T-helper 17 cell (primary cell): ENCODE measurements at places on chromosomes 4 and X.

GRCh38 chrX:3046253-3047240 is 5.3 kb downstream of the ARSF start:
- no peak for DNase-seq

DNA sequence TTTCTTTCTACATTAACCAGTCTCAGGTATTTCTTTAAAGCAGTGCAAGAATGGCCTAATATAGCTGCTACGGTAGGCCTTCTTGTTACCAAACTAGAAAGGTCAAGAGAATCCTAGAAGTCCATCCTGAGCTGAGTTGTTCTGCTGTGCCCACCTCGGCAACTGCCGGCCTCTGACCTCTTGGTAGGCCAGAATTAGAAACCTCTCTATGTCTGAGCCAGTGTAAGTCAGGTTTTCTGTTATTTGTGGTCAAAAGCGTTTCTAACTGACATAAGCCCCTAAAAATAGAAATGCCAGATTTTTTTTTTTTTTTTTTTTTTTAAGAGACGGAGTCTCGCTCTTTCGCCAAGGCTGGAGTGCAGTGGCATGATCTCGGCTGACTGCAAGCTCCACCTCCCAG is 43.1 kb downstream of the SOWAHB start:
- no peak for DNase-seq

DNA sequence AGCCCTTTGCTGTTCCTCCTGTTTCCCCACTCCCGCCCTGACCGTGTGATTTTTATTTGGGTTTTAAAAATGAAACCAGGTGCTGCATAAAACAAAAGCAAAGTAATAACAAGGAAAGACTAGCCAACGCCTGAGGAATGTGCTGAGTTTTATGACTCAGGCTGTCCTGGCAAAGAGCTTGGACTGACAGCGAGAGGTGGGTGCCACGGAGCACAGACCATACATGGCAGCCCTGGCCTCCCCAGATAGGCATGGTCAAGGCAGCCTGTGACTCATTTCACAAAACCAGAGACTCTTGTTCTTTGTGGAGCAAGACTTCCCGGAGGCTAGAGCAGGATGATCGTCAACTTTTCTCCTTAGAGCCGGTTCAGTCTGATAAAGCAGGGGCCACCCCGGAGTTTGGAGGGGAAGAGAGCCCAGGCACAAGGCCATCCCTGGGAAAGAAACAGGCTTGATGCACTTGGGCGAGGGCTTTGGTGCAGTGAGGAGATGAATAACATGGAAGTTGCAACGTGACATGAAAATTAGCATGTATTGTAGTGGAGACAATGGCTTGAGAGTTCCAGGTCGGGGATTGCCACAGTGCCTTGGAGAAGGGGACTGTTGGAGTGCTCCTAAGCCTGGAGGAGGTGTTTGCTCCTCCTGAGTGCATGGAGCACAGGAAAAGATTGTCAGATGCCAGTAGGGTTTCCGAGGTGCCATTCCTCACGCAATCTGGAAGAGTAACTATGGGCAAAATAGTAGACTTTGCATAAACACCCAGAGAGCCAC is 54.8 kb downstream of the C4orf51 start:
- DNase-seq: no peak

DNA sequence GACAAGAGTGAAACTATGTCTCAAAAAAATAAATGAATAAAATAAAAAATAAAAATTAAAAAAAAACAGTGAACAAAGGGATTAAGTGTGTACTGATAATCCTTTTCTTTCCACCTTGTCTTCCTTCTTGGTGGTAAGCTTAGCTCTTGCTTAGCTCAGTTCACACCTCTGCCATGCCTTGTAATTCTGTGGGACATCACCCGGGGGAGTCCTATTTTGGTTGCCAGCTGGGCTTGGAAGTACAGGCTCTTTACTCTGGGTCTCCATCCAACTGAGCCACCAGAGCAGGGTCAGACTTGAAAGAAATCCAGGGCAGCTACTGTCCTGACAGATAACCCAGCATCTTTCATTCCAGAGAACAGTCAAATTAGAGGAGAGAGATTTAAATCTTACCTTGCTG is 204.2 kb upstream of the TEX13A start:
- DNase-seq: no peak

DNA sequence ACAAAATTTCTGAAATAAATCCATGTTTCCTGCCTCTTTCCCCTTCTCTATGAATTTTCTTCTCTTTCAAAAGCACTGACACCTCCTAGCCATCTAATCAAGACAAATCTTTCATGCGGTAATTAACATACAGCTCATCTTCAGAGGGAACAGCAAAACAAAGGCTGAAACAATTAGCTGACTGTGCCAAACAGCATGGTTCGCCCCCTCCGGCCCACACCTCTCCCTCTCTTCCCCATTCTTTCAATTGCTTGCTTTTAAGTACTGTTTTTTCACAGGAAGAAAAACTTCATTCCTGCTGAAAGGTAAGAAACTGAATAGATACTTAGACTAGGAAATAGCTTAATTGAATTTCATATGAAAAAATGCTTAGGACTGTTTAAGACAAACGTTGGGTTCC is 291.1 kb upstream of the NOCT start:
- DNase-seq: no peak

DNA sequence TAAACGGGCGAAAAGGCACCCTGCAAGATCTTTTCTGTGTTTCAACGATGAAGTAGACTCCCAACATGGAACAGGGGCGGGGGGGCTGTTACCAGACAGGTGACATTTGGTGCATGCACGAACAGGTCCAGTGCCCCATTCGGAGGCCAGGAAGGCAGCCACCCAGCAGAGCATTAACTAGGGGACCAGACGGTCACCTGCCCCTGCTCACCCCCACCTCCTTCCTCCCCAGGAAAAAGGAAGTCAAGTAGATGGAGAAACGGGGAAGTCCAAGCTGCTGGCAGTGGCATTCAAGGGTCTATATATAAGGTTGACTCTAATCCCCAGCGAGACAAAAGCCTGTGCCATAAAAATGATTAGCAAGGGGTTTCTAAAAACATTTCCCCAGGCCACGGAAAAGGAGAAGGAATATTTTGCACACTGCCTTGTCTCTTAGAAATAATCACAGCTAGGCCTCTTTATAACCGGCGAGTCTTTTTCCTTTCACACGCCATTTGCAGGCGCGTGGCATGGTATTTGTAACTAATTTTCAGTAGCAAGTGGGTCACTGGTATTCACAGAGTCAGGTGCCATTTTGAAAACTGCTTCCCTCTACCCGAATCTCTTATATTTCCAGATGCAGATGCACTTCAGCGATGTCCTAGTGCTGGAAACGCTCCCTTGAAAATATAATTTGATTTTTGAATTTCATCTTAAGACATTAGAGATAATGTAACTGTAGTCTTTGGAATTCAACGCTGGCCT is 1.2 kb upstream of the TMSB4X start:
- no peak for DNase-seq

DNA sequence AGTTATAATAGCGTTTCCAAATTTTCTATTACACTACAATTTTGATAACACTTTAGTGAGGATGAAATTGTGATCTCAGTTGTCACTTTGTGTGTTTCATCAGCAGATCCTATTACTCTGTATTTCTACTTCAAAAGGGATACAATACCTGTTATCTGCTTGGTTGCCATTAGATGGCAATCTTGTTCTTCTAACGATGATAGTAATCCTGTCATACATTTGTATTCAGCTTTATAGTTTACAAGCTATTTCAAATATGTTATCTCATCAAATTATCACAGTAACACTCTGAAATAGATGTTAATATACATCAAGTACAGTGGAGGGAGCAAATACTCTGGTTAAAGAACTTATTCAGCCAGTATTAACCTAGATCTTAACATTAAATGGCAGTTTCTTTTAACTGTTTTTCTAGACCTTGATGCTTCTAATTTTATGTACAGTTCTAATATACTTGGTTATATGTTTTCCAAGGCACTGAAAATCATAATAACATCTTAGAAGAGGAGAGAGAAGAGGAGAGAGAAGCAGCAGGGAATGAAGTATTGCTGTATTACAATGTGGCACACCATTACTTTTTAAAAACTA is 292.0 kb downstream of the CCSER1 start:
- no peak for DNase-seq

GRCh38 chr4:40379248-40379647 is 44.1 kb downstream of the CHRNA9 start:
- no peak for DNase-seq

DNA sequence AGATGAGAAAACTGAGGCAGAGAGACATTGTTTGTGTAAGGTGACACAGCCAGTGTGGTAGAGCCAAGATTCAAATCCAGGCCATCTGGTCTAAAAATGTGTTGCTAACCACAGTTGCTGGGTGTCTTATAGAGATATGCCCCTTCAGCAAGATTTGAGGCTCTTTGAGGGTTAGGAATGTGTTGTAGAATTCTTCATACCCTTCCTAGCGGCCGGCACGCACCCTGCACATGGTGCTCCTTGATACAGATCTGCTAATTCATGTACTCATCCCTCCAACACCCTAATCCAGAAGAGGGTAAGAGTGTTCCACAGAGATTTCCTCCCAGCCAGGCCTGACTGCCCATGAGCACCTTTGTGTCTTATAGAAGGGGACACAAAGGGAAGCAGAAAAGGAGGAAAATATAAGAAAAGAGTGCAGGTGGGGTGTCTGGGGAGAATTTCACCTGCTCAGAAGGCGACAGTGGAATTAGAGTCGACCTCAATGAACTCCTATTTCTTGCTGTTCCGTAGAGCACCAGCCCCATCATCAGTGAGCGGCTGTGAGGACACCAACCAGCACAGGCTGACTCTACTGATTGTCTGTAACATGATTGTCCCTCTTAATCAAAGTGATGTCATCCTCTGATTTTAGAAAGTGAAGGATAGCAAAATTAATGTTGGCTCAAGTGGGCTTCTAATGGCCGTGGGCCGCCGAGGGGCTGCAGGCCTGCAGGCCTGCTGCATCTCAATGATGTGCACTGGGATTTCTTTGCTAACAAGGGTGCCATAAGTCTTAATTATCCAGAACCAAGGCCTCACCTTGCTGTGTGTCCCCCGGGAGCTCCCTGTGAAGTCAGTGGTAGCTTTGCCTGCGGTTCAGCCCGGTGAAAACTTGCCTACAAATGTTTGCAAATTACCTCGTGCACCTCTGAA is 24.2 kb upstream of the SMIM20 start:
- no peak for DNase-seq

DNA sequence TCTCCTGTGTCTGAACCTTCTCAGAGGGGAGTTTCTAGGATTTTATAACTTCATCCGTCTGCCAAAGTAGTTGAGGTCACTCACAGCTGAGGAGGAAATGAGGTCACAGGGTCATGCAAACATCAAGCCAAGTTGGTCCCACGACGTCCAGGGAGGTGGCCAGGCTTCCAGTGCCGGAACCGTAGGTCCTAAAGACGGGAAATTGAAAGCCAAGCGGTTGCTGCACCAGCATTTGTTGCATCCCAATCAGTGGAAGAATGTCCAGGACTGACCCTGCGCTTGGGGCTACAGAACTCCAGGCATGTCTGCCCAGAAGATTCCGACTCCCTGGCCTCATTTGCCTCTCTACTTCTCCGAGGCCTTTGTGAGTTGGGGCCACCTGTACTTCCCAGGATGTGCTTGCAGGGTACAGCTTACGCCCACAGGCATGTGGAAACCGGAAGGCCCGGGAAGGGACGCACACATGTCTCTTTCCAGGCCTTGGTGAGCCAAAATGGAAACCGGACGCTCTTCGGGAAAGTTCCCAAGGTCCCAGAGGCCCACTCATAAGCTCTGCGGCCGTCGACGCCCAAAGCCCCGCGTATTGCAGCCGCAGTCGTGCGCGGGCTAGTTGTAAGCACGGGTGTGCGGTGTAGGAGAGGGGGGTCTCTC is 9.3 kb downstream of the PRDM8 start:
- no peak for DNase-seq
